ENCODE measurements at places on chromosomes 1 and 21.

DNA sequence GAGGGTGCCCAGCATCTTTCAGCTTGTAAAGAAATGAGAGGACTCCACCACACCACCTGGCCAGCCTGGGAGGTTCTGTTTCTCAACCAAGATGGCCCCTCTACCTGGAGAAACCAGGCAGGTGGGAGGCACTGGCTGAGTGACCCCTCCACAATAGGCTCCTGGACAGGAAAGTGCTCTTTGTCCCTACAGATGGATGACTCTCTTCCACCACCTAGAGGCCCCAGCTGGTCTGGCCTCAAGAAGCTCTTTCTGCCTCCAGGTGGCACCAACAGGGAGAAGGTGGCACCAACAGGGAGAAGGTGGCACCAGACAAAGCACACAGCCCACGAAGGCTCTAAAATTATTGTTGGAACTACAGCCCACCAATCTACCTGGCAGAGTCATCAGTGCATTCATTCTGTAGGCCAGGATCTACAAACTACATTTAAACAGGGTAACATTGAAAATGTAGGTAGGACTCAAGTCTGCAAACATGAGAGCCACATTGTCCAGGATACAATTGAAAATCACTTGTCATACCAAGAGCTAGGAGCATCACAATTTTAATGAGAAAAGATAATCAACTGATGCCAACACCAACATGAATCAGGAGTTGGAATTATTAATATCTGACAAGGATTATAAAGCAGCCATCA is 14.4 kb downstream of the TMPRSS3 start:
- no peak for DNase-seq

GRCh38 chr1:47809301-47810084 is 187.7 kb downstream of the TRABD2B start:
- DNase-seq, result no peak

DNA sequence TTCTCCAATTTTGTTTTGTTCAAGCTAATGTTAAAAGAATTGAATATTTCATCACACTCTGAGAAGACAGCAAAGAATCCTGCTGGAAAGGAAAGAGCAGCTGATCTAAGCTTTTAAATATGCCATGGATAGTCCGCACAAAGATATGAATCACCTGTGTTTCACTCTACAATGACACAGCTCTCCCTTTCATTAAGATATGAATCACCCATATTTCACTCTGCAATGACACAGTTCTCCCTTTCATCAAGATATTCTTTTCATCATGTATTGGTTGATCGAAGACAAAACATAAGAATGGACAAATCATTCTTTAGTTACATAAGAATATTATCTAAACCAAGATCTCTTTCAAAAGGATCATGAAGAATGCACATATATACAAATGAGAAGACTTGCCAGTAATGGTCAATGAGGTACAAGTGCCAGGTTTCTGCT is 367.3 kb downstream of the SMYD3 start:
- DNase-seq, result no peak

DNA sequence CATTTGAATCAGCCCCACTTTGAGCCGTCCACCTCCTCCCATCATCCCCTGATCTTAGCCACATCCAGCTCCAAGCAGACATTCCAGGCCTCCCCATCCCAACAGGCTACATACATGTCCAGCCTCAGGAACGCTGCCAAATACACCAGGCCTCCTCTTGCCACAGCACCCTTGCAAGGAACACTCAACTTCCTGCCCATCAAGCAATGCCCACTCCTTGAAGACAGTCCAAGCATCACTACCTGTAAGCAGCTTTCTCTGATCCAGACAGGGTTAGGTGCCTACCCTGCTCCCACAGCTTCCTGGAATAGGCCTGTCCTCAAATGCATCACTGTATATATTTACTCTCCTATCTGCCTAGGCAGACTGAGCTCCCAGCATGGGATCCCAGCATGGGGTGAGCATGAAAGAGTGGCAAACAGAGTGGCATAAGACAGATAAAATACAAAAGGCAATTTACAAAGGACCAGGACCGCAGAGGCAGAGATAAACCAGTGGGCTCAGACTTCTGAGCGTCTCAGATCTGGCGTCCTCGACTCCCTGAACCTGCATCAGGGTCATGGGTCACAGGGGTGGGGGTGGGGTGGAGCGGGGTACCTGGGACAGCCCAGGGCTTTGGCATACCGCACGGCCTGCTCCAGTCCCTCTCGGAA is 816 bp downstream of the HYI start:
- DNase-seq, result peak; percentile 18

DNA sequence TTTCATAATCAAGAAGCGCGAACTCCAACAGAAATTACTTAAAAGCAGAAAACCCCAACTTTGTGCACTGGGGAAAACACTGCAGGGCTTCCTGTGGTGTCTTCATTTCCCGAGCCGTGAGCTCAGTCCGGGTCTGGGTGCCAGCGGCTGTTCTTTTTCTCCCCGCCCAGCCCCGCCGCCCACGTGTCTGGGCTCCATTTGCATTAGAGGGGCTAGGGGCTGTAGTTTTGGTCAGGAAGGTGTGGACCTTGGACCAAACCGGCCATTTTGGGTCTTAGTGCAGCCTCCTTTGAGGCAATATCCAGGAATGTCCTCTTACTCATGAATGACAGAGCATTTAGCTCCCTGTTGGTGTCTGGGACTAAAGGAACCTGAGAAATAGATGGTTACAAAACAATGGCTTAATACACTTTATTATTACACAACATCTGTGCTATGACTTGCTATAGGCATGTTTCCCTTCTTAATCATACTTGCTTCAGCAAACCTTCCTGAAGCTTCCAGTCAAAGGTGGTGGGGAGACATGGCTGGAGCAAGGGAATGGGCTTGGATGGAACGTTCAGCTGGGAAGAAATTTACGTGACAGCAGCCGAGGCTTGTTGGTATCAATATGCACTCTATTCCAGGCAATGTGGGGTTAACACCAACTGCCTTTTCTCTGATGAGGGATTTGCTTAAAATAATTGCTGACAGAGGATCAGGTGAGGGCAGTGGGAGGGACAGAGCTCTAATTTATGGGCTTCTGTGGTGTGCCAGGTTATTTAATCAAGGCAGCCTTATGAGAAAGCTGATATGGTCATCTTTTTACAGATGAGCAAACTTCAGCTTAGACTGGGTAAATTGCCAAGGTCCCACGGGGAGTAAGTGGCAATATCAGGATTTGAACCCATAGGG is 1.1 kb downstream of the AGTRAP start:
- DNase-seq, result peak; percentile 27

DNA sequence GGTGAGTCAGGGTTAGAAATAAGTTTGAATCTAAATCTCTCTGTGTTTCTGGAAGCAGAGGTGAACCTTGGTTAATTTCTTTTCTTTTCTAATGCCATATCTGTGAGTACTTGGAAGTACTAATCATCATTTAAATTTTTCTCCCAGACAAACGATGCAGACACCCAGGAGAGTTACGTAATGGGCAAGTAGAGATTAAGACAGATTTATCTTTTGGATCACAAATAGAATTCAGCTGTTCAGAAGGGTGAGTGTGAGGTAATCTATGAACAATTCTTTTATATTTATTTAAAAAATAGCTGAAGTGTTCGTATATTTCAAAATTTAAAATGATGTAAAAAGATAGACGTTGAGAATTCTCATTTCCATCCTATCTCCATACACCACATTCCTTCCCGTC is 11.2 kb downstream of the C4BPA start:
- DNase-seq, result no peak

All from putamen (tissue), 1 donor.